Common myeloid progenitor, CD34-positive (primary cell): ENCODE measurements at places on chromosomes 16 and 17.

DNA sequence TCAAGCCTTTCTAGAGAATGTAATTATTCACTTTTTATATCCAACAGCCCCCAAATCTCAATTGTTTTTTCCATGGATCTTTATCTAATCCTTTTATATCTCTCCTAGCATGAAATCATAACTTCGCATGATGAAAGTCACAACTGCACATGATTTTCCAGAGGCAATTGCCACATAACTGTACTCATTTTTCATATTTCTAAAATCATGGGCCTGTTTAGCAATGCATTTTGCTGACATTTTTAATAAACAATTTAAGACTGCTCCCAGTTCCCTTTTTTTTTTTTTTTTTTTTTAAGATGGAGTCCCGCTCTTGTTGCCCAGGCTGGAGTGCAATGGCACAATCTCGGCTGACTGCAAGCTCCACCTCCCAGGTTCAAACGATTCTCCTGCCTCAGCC, 83.5 kb downstream of the VMP1 start:
- DNase-seq = no peak

DNA sequence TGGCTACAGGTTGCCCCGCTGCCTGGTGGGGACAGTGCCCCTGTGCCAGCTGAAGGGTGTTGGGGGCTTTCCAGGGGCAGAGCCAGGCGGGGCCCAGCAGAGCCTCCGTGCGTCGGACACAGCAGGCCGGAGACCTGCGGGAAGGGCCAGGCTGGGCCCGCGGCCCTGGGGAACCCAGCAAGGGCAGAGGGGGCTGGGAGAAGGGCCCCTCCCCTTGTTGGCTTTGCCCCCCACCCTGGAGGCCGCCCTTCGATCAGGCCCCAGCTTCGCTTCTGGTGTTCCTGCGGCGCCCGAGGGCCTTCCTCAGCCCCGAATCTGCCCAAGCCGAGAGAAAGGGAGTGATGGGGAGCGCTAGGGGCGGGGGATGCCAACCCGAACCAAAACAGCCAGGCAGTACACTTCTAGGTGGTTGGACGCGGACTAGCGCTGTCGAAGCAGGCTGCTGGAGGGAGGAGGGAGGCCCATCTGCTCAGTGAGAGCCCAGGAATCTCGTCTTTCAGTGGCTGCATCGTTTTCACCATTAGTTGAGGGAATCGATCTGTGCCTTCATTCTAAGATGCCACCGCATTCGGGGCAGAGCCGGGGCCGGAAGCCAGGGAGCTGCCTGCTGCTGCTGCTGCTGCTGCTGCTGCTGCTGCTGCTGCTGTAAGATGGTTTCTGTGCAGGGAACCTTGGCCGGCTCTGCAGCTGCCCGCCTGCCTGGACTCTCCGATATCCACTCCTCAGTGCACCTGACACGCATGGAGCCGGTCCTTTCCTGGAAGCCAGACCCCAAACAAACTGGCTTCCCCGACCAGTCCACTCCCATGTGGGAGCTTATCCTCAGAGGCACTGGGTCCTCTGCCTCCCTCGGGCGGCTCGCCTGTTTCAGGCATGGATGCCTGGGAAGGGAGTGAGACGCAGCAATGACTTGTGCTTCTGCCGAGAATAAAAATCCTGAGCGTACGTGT, 1.7 kb downstream of the JPH3 start:
- no peak for DNase-seq

DNA sequence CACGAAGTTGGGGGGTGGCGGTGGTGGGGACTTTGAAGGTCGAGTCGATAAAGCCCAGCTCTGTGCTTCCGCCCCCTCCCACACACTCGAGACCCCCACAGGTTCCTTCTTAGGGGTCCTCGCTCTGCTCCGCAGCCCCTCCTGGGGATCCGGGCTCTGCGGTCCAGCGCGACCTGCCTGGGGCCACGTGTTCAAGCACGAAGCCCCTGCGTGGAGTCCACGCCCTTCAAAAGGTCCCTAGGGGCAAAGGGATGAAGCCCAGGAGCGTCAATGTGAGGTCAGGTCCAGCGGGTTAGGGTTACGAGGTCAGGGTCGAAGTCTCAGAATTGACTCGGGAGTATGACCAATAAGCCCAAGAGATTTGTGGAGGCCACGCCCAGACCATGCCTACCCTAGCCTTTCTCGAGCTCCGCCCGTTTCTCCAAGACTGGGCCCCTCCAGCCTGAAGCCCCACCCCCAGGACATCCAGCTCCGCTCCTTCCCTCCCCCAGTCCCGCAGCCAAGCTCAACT, 786 bp upstream of the CACNA1G start:
- peak; percentile 11 for DNase-seq

- DNase-seq = no peak
These were observed 20.5 kb upstream of the SMPD3 start for GRCh38 chr16:68468842-68469241.

DNA sequence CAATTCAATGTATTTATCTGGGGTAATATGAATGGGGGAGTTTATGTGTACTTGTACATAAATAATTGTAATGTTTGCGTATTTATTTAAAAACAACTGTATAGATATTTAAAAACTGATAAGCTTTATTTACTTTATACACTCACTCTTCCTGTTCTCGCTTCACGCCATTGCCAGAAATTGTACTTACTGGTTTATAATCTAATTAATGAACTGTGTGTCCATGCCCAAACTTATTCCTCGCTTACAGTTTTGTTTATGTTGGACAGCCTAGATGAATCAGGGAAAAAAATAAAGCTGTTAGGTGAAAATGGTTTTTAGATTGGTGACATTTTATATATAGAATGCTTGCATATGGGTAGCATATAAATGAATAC, 30.8 kb downstream of the AATF start:
- no peak for DNase-seq

DNA sequence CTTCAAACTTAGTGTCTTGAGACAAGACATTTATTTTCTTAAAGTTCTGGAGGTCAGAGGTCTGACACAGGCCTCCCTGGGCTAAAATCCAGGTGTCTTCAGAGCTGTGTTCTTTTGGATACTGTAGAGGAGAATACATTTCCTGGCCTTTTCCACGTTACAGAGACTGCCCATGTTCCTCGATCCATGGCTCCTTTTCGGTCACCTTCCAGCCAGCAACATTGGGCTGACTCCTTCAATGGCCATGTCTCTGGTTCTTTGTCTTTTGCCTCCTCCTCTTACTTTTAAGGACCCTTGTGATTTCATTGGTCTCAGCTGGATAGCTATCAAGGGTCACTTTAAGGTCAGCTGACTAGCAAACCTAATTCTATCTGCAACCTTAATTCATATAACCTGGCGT, 212.4 kb downstream of the WWOX start:
- no peak for DNase-seq

DNA sequence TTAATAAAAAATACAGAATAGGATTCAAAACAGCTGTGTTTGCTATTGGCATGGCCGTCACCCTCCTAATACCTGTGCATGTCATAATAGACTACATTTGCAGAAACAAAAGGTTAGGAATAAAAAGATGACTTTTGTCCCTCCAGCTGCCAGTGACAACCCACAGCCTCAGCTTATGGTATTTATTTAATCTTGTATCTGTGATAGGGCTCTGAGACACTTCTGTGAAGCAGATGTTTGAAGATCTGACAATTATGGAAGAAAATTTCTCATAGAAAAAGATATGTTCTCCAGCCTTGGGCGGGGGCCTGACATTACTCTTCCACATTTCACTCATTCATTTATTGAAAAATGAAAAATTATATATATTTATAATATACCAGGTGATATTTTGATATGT, 62.2 kb downstream of the PITPNC1 start:
- no peak for DNase-seq

GRCh38 chr17:29753845-29754439, 131.2 kb upstream of the CORO6 start:
- no peak for DNase-seq

- no peak for DNase-seq
These were observed 24.3 kb downstream of the LITAF start for GRCh38 chr16:11562411-11562810.

DNA sequence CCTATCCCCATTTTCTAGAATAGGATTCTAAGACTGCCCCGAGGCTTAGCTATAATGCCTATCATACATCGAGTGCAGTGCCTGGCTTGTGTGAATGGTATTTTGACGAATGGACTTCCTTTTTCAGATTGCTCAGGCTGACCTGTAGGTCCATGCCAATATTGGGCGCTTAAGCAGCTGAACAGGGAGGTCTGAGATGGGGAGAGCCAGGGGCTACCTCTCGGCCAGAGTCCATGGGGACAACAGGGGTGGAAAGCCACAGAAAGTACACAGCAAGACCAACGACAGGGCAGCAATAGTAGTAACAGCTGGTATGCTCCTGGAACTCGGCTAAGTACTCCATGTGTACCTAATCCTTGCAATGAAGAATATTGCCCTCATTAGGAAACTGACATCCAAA, 91.7 kb upstream of the WSCD1 start:
- no peak for DNase-seq

- no peak for DNase-seq
These were observed 253.6 kb upstream of the XYLT1 start for GRCh38 chr16:17724242-17724898.

DNA sequence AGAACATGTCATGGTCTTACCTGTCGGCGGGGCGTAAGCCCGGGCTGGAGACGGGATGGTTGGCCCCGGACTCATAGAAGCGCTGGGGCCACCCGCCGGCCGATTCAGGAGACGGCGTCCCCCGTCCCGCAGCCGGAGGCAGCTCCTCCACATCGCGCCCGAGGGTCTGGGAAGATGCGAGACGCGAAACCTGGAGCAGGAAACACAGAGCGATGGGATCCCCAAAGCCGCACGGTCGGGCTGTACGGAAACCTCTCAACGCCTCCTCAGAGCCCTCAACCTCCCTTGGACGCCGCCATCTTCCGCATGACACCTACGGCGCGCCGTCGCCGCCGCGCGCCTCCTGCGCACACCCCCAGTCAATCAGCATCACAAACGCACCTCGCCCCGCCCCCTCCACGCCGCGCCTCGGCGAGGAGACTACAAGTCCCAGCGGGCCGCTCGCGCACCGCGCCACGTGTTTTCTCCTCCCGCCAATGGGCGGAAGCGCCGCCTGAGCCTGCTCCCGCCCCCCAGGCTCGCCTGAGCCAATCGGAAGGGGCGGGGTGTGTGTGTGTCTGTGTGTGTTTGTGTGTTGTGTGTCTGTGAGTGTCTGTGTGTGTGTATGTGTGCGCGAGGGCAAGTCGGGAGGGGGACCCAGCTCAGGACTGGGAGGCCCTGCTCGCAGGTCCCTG, at the start of the genes ATPAF2 and GID4:
Gene ATPAF2 (minus strand): TSS at position 308 of the 674 bp plus-strand sequence. CDS start 155 bp downstream, at position 153.
Gene GID4 (plus strand): TSS at position 548 of the 674 bp plus-strand sequence. CDS start 57 bp downstream, at position 605.
- peak; percentile 100 for DNase-seq

- no peak for DNase-seq
These were observed 430.3 kb upstream of the GOT2 start for GRCh38 chr16:59164461-59164860.

GRCh38 chr16:90048347-90048722, 28.8 kb downstream of the PRDM7 start:
- peak; percentile 16 for DNase-seq

GRCh38 chr16:70730031-70730430, 44.2 kb upstream of the MTSS2 start:
- no peak for DNase-seq

- DNase-seq = no peak
These were observed 3.3 kb downstream of the MARCHF10 start for GRCh38 chr17:62804822-62805221.

- DNase-seq = no peak
These were observed 86.5 kb downstream of the MYH13 start for GRCh38 chr17:10286324-10286723.

- DNase-seq = no peak
These were observed 41.4 kb upstream of the CIBAR2 start for GRCh38 chr16:85153656-85154091.

DNA sequence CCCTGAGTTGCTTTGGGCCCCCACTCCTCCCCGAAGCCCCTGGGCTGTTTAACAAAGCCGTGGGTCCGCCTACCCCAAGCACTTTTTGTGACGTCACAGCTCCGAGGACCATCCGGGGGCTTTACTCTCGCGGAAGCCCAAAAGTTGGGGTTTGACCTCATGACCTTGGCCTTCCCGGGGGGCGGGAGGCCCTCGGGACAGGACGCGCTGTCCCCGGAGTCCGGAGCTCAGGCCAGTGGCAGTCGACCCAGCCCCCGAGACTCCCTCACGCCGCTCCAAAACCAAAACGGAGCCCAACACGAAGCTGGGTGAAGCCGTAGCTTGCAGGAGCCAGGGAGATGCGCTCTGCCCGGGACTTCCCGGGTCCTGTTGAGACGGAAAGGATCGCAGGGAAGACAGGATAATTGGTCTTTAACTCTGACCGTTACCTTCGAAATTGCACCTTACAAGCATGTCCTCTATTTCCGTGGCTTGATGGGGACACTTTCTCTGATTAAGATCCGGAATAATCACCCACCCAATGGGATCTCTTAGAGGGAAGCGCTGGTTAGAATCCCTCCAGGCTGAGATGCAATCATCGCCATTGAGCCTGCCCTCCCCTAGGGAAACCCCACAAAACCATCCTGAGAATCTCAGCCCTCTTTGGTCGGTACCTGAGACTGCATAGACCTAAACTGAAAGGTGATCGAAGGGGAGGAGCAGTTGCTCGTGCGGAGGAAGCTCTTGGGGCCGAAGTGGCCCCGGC, 4.9 kb upstream of the SOX9 start:
- no peak for DNase-seq

DNA sequence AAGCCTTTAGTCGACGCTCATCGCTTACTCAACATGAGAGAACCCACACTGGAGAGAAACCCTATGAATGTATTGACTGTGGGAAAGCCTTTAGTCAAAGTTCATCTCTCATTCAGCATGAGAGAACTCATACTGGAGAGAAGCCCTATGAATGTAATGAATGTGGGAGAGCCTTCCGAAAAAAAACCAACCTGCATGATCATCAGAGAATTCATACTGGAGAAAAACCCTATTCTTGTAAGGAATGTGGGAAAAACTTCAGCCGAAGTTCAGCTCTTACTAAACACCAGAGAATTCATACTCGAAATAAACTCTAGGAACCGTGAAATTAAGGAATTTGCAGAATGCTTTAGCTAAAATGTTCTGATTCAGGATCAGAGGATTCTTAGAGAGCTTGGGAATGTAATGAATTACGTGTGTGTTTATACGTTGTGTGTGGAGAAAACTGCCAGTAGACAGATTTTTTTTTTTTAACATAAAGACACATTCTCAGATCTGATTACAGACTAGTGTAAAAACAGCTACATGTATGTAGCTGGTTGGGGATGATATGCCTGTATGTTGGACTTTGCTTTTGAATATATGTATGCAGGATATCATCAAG, 25.4 kb downstream of the ZFP90 start:
- DNase-seq = no peak

GRCh38 chr17:63267846-63268245, 178.3 kb downstream of the CYB561 start:
- no peak for DNase-seq

- no peak for DNase-seq
These were observed 18.7 kb upstream of the ANKRD40CL start for GRCh38 chr17:50785946-50786570.

- no peak for DNase-seq
These were observed 16.9 kb upstream of the GLIS2 start for GRCh38 chr16:4298761-4299522.

DNA sequence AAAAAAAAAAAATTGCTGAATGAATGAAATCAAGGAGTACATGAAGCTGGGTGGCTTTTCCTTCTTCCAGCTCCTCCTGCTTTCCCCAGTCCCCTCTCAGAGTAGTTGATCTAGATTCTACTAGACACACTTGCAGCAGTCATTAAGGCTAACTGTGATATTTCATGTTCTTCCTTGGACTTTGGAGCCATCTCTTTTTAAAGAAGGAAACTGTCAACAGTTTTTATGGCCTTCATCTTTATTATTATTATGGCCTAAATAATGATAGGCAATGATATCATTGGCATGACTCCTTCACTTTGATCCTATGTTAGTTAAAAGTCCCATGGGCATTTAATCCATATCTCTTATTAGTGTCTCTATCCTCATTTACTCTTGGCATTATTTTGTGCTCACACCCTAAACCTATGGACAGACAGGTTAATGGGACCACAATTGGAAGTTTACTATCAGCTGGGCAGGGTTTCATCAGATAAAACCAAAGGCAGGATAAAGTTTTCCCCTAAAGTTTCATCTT, 9.7 kb downstream of the C17orf78 start:
- no peak for DNase-seq
